ENCODE measurements at places on chromosomes 16 and 17.

- no peak for DNase-seq
These were observed 6.0 kb upstream of the ARL2BP start for GRCh38 chr16:57239107-57239506.

DNA sequence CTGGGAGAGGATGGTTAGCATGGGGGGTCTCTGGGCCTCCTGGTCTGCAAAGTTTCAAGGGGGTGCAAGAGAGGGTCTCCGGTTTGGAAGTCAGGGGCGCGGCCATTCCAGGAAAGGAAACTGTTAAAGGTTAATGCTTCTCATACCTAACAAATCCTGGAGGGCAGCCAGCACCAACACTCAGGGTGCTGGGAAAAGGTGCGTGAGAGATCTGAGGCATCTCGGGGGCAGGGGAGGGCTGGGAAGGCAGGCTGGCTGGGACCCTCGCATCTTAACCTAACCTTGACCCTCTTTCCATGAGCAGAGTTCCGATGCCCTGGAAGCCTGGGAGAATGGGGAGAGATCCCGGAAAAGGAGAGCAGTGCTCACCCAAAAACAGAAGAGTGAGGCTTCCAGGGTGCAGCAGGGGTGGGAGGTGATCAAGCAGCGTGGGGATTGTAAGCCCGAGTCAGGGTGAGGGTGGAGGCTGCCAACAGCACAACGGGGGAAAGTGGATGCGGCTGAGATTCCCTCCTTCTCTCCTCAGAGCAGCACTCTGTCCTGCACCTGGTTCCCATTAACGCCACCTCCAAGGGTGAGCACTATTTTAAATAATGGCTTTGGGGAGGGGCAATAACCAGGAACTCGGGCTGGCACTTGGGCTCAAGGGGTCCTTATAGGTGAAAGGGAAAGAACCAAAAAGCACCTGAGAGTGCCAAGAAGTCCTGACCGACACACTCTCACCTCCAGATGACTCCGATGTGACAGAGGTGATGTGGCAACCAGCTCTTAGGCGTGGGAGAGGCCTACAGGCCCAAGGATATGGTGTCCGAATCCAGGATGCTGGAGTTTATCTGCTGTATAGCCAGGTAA is 996 bp downstream of the TNFSF13 start:
- DNase-seq = no peak

GRCh38 chr17:33028778-33029177 is 37.1 kb downstream of the SPACA3 start:
- DNase-seq = no peak

GRCh38 chr16:76081967-76082366 is 195.2 kb upstream of the CNTNAP4 start:
- DNase-seq = no peak

DNA sequence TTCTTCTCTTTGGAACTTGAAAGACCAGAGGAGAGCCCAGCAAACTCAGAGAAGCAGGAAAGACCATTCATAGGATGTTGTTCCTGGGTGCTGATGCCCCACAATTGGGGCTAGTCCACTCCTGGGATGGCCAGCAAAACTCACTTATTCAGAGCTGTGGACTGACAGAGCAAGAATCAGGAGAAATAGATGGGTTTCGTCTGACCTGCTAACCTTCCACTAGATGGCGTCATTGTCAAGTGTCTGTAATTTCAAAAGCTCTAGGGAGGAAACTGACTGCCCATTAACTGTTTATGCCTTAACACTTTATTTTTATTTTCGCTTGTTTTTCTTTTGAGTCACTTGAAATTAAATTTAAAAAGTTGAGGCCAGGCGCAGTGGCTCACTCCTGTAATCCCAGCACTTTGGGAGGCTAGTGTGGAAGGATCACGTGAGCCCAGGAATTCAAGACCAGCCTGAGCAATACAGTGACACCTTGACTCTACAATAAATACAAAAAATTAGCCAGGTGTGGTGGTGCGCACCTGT is 28.7 kb upstream of the MILR1 start:
- peak; percentile 50 for DNase-seq

DNA sequence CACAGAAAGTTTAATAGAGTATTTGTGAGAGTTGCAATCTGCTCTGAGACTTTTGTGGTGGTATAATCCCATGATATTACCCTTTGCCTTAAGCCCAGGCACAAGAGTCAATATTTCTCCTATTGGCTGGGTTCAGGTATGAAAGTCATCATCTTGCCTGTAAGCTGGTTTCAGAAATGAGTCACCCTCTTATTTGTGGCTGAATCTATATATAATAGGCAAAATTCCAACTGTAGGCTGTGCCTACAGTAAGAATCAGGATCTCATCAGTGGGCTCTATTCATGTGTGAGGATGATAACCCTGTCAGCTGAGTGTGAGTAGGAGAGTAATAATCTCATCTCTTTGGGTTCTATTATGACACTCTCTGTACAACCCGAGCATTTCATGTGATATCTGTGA is 2103.1 kb downstream of the TP53TG3F start:
- no peak for DNase-seq

DNA sequence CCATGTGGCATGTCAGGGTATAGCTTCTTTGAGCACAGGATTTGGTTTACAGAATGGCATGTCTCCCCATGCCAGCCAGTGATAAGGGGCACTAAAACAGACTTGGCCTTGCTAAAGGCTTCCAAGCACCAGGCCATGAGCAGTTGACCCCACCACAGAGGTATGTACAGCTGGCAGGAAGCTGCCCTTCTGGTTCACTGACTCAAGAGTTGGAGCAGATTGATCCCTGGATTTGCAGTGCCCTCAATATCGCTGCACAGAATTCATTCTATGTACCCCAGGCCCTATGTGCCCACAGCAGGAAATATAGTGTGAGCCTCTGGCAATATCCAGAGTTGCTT is 24.3 kb downstream of the HLF start:
- DNase-seq = no peak

DNA sequence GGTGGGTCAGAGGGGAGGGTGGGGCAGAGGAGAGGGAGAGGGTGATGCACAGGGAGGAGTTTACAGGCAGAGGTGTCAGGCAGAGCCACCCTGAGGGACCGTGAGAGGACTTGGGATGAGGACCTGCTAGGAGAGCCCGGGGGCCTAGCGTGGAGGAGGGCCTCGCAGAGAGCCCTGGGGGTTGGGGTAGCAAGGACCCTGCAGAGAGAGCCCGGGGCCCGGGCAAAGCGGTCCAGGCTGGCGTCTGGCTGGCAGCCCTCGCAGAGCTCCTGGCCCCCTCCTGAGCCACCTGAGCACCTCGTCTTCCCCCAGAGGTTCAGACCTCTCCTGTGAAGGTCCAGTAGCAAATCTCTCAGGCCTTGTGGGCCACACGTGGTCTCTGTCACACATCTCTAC is 42.0 kb upstream of the ZNF469 start:
- no peak for DNase-seq

DNA sequence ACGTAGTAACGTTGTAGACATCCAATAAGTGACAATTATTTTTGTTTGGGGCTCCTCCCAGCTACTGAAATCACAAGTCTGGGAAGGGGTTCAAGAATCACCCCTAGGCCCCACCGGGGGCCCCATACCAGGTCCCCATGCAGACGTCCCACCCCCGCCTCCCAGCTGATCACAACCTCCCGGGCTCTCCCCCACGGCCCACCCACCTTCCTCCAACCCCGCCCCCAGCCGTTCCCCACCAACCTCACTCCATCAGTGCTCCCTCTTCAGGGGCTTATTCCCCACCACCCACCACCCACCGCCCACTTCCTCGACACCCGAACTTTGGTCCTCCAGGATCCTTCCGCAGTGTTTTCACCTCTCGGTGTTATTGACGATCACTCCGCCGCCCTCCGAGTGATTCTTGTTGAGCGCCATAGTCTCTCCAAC is 240 bp downstream of the WBP2 start:
- no peak for DNase-seq

- DNase-seq = no peak
These were observed 101.5 kb upstream of the ZNF750 start for GRCh38 chr17:82941021-82942001.

DNA sequence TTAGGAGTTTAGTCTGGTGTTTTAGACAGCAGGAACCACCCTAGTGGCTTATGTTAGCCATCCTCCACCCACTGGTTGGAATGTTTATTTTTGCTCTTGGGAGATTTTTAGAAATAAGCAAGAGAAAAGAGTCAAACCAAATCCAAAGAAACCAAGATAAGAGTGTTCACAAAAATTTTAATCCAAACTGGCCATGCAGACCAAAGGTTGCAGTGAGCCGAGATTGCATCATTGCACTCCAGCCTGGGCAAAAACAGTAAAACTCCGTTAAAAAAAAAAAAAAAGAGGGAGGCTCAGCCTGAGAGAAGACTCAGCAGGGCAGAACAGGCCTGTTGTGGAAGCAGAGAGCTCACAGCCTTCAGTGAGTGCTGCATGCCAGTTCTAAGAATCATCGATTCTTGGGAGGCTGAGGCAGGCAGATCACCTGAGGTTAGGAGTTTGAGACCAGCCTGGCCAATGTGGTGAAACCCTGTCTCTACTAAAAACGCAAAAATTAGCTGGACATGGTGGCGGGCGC is 12.2 kb upstream of the C16orf54 start:
- DNase-seq = no peak

DNA sequence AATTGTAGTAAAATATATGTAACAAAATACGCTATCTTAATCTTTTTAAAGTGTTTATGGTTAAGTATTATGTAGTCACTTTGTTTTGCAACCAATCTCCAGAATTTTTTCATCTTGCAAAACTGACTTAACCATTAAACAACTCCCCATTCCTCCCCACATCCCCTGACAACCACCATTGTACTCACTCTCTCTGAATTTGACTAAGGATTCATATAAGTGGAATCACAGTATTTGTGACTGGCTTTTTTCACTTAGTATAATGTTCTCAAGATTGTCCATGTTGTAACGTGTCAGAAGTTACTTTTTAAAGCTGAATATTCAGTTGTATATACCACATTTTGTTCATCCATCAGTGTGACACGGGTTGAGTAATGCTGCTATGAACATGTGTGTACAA is 10.6 kb downstream of the ORC6 start:
- no peak for DNase-seq

DNA sequence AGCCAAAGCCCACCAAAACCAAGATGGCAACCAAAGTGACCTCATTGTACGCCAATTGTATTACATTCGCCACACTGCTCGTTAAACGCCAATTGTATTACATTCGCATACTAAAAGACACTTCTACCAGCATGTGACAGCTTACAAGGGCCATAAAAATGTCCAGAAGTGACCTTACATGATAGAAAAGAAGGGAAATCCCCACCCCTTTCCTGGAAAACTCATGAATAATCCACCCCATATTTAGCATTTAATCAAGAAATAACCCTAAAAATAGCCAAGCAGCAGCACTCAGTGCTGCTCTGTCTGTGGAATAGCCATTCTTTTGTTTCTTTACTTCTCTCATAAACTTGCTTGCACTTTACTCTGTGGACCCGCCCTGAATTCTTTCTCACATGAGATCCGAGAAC is 25.7 kb downstream of the PSMD7 start:
- DNase-seq = no peak

GRCh38 chr17:34579017-34579946 is at the start of gene TMEM132E:
Gene TMEM132E, plus strand, starts transcription at chr17:34579582. Its CDS starts 1,495 bp downstream, at chr17:34581077.
- no peak for DNase-seq

- no peak for DNase-seq
These were observed 206.3 kb upstream of the FOXF1 start for GRCh38 chr16:86303787-86304678.

- DNase-seq = no peak
These were observed 32.1 kb downstream of the USP43 start for GRCh38 chr17:9677411-9677810.

DNA sequence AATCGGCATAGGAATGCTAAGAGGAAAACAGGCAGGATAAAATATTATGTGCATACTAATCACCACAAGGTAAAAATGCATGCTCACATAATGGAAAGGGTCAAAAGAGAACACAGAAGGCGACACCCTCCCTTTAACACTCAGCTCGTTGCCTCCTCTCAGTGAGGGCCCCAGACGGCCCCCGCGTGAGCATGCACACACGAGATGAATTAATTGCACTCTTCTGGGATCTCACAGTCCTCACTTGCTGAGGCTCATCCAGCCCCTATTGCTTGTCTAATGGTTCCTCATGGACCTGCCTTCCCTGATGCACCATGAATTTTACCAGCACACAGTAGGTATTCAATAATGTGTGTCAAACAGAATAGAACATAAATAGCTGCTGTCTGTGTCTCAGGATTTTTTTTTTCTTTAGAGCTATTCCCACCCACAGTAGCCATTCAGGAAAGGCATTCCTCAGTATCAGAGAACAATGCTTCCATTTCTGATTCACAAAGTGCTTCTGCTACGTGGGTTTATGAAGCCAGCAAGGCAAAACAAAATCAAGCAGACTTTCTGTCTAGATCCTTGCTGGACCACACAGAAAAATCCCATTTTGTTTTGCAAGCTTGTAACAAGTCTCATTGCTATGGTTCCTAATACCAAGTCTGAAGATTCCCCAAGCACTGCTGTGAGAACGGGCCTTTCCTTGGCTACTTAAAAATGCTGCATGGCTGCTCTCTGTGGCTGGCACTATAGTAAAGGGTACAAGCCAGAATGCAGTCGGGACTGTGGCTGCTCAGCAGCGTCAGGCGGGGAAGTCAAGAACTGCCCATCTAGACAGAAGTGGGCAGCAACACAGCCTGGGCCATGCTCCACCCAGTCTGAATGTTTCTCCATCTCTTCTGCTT is 43.6 kb downstream of the TOM1L2 start:
- DNase-seq = no peak

GRCh38 chr17:27413792-27414191 is 42.5 kb upstream of the KSR1 start:
- DNase-seq = no peak

GRCh38 chr17:31582151-31582907 is 190.9 kb downstream of the RAB11FIP4 start:
- peak; percentile 58 for DNase-seq

DNA sequence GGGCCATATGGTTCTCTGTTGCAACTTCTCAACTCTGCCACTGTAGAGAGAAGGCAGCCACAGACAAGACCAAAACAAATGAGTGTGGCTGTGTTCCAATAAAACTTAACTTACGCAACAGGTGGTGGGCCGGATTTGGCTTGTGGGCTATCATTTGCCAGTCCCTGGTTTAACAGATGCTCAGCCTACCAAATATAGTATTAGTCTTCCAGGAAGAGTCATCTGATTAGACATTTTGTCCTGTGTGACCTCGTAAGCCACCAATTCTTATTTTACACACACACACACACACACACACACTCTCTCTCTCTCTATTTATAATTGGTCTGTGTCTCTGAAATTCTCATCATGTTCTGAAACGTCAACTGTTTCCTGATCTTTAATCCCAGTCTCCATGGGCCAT is 245.9 kb downstream of the XYLT1 start:
- peak; percentile 30 for DNase-seq

GRCh38 chr17:50266384-50267073 is 7.7 kb upstream of the TMEM92 start:
- DNase-seq = no peak

Data from CD4-positive, alpha-beta T cell treated with Interleukin-1 beta for 1 hour (primary cell).